ENCODE measurements at places on chromosomes 7 and 10.

DNA sequence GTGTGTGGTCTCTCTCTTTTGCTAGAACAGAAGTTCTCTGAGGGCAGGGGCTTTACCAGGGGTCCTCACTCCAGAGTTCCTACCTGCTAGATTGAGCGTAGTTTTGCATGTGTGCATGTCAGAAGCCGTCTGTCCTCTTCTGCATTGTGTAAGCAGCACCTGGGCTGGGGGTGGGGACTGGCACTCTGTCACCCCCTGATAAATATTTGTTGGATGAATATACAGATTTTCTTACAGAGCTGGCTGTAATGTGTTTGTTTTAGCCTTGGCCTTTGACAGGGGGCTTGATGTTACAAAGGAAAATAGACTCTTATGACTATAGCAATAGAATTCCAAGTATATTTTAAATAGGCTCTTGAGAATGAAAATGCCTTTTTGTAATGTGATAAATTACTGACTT is 46.6 kb downstream of the WDR37 start:
- H3K36me3 ChIP-seq: no peaks in the 10 kb centered on the region
- DNase-seq: no peak
- no peak overlapping the region for H3K4me3 ChIP-seq
- H3K27me3 ChIP-seq: no peaks in the 10 kb centered on the region
- no peak overlapping the region for H3K27ac ChIP-seq
- no peaks in the 10 kb centered on the region for H3K4me1 ChIP-seq

DNA sequence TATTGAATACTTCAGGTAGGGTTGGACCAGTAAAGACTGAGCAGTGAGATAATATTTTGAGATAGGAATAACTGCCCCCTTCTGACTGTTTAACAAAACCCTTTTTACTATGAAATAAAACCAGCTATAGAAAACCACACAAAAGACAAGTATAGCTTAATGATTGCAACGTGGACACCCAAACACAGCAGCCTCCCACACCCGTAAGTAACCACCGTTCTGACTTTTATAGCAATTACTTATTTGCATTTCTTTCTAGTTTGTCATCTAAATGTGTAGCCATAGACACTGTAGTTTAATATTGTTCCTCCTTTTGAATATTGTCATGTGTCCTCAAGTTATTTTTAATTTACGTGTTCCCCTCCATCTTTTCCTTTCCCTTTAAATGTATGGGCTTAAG is 42.9 kb upstream of the SYPL1 start:
- no peaks in the 10 kb centered on the region for H3K36me3 ChIP-seq
- H3K4me1 ChIP-seq: peaks cover 22% of the 10 kb centered on the region
- no peak overlapping the region for H3K27ac ChIP-seq
- H3K27me3 ChIP-seq: no peaks in the 10 kb centered on the region

DNA sequence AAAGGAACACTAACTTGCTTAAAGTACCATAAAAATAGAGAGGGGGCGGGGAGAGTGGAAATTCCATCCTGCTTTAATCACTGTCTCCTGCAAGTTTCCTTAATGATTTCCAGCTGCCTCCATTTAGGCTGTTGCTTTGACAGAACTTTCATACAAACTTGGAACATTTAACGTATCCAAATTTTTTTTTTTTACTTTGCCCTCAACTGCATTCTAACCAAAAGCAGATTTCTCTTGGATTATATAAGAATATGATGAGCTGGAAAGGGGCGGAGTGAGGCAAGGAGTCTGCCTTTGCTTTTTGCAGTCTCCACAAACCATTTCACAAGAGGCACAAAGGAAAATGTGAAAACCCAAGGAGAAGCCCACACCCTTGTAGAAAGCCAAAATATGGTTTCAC is 46.6 kb upstream of the COL1A2 start:
- H3K27me3 ChIP-seq: no peaks in the 10 kb centered on the region
- peaks cover 10% of the 10 kb centered on the region for H3K4me1 ChIP-seq
- no peak overlapping the region for H3K4me3 ChIP-seq
- DNase-seq: no peak

DNA sequence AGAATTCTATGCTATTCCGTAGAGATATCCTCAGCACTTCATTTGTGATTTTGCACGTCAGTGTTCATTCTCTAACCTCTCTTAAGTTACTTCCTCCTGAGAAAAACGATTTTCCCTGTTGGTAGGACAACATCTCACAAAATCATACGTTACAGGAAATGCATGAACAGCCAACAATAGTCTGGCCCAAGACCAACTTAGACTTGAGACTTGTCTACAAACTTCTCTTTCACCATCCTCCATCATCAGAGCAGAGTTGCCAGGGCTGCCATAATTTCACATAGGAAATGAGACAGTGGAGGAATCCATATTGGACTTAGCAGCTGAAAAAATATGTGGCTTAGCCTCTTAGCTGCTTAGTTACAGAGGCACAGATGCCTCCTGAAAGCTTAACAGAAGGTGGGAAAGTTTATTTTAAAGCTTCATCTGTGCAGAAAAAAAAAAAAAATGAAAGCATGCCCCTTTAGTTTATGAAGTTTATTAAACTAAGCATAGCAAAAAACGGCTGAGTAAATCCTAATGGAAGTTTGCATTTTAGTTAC is 222.5 kb upstream of the CACNA2D1 start:
- H3K4me1 ChIP-seq: no peaks in the 10 kb centered on the region
- H3K4me3 ChIP-seq: no peak overlapping the region
- H3K36me3 ChIP-seq: no peaks in the 10 kb centered on the region
- no peak for DNase-seq

DNA sequence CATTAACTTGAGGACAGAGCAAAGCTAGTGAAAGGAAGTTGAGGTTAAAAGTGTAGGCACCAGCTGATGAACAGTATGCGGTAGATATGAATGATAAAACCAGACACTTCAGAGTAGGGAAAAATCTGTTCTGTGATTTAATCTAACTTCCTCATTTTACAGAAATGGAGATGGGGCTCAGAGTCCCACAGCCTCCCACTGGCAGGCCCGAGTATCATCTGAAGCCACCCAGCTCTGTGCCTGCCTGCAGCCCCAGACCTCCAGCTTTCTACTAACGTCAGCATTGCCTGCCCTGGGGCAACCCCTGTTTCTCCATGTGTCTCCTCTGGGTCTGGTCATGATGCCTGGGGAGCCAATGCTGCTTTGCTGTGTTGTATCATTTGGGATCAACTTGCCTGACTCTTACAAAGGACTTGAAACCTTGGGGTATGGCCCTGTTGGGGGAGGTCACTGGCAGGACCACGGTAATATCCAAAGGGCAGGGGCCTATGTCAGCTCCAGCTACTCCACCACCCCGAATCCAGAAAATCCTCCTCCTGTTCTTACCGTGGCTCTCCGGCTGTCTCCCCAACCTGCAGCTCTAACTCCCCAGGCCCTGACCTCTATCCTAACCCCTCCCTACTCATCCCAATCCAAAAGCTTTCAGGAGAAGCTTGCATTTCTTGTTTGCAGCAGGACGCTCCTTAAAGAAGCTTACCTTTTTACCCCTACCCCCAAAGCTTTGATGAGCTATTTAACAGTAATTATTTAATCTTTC is 56.2 kb upstream of the NPY start:
- no peaks in the 10 kb centered on the region for H3K27me3 ChIP-seq
- DNase-seq: no peak
- no peaks in the 10 kb centered on the region for H3K4me1 ChIP-seq
- H3K27ac ChIP-seq: no peak overlapping the region
- no peak overlapping the region for H3K4me3 ChIP-seq

DNA sequence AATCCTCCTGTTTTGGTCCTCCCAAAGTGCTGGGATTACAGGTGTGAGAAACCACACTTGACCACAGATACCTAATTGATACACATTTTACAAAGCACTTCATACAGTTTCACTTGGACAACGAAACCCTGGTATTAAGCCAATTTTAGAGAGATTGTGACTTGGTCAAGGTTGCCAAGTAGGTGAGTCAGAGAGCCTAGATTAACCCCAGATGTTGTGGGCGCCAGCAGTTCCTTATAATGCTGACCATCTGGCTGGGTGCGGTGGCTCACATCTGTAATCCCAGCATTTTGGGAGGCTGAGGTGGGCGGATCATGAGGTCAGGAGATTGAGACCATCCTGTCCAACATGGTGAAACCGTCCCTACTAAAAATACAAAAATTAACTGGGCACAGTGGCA is 4.9 kb upstream of the PHKG1 start:
- DNase-seq: no peak
- H3K27ac ChIP-seq: no peak overlapping the region
- peaks cover 4% of the 10 kb centered on the region for H3K36me3 ChIP-seq
- no peak overlapping the region for H3K4me3 ChIP-seq

- H3K4me3 ChIP-seq: no peak overlapping the region
- no peak for DNase-seq
- H3K27ac ChIP-seq: no peak overlapping the region
- H3K27me3 ChIP-seq: no peaks in the 10 kb centered on the region
Measured at GRCh38 chr7:157791261-157791660, 454.5 kb downstream of the DNAJB6 start.

Measured in vagina (tissue), 2 donors.